NCI-H1436 treated with DMSO at 0.1 percent for 48 hours (cell line): ENCODE measurements at places on chromosomes 11 and 22.

- DNase-seq: no peak
These were observed 1.7 kb downstream of the MRGPRD start for GRCh38 chr11:68978931-68979594.

DNA sequence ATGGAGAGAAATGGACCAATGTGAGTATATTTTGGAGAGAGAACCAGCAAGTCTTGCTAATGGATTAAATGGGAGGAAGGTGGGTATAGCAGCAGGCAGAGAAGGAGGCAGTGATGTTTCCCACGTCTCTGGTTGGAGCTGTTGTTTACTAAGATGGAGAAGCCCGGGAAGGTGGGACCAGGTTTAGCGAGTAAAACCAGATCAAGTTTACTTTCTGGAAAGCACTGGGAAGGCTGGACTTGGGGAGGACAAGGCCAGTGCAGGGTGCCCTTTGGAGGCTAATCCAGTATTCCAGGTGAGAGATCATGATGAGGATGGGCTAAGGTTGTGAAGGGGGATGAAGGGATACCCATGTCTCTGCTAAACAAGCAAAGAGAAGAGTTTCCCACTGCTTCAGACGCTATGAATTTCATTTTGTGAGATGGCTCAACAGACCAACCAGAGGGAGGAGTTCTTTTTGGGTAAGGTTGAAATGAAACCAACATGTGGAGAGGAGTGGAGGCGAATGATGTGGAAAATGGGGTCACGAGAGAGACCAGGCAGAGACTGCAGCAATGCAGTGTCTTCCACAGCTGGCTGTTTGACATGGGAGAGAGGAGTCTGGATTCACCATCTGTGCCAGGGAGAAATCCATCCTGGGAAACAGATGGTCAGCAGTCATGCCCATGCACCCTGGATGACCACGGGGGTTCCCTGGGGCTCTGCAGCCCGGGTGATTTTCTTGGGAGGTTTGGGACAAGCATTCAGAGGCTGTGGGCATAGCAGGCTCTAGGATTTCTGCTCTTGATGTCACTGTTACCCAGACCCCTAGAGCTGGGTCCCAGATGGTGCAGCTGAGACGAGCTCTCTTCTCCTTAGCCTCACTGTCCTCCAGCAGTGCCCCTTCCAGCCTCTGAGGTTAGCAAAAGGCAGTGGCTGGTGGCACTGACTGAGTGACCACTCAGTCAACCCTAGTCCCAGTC, 24.9 kb downstream of the COMMD9 start:
- DNase-seq: no peak

GRCh38 chr11:112525270-112525669, 264.6 kb upstream of the PLET1 start:
- no peak for DNase-seq

GRCh38 chr11:2547806-2548205, 103.0 kb downstream of the KCNQ1 start:
- DNase-seq: no peak

DNA sequence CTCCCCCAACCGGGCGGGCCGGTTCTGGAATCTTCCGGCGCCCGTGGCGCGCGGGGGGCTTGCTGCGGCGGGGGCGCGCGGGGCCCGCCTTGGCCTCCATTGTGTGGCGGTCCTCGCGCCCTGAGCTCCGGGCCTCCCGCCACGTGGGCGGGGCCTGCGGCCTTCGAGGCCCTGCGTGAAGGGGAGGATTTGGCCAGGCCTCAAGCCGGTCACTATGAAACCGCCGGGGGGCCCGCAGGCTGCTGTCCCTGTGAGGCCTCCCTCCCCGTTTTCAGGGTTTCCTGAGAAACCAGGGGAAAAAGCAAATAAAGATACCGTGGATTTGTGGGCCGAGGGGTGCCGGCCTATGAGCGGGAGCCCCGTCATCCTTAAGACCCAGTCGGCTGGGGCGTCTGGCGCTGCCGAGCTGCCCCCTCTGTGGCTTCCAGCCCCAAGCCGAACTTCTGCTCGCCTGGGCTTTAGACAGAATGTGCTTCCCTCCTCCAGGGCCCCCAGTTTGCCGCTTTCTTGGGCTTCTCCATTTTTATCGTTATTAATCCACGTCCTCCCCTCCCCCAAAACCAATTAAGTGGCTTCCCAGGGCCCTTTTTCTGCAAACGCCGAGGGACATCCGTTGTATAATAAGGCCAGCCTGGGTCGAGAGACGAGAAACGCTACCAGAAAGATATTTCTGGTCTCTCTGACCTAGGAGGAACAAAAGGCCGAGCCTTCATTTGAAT, 602 bp downstream of the EWSR1 start:
- DNase-seq: no peak

- DNase-seq: no peak
These were observed 13.7 kb downstream of the PEX26 start for GRCh38 chr22:18091478-18091877.
